ENCODE measurements at places on chromosomes 7 and 10.

GRCh38 chr7:103140061-103140460 is 8.8 kb downstream of the NAPEPLD start:
- DNase-seq = no peak

DNA sequence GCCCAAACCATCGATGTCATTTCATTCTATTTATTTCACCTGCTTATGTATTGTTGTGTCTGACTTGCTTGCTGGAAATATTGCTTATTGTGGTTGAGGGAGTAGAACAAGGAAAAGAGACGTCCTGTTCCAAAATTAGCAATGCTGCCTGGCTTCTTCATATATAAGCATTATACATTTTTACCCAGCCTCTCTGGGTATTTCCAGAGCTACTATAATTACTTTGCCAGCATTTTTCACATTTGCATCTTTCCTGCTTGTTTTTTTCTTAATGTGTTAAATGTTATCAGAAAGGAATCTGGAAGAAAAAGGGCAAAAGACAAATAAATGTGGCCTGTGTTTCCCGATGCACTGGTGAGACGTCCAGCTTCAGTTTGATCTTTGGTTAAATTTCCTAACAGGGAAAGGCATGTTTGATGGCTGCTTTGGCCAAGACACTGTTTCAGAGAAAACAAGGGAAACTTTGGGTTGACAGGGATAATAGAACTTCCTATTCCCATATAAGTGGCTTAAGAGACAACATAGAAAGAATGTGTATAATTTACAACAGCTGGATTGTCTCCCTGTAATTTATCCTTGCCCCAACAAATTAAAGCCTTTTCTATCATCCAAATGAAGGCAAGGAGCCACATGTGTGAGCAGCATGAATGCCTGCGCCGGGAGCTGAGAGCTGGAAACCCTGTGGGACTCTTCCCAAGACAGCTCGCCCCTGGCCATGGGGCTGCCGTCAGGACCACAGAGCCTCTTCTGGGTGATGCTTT is 671.1 kb upstream of the CELF2 start:
- no peak for DNase-seq

DNA sequence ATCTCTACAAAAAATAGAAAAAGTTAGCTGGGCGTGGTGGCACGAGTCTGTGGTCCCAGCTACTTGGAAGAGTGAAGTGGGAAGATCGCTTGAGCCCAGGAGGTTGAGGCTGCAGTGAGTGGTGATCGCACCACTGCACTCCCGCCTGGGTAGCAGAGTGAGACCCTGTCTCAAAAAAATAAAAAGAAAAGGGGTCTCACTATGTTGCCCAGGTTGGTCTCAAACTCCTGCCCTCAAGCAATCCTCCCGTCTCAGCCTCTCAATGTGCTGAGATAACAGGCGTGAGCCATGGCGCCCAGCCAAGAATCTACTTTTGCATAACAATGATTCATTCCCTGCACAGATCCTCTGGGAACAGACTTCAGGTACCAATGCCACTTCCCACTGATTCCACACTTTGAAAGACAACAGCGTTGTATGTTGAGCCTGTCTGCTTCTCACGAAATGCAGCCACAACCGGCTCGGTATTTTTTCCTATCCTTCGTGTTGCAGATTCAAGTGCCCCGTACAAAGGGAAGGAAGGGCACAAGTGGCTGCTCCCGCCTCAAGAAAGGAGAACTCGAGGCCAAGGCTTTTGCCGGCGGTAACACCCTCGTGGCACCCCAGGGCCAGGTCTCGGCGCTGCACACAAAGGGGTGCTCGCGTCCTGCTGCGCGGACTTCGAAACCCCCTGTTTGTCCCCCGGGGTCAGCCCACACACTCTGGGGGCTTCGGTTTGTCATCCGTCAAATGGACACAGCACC is 745 bp downstream of the DAGLB start:
- peak; percentile 64 for DNase-seq

GRCh38 chr10:44344727-44345126 is 40.2 kb downstream of the CXCL12 start:
- DNase-seq = no peak

DNA sequence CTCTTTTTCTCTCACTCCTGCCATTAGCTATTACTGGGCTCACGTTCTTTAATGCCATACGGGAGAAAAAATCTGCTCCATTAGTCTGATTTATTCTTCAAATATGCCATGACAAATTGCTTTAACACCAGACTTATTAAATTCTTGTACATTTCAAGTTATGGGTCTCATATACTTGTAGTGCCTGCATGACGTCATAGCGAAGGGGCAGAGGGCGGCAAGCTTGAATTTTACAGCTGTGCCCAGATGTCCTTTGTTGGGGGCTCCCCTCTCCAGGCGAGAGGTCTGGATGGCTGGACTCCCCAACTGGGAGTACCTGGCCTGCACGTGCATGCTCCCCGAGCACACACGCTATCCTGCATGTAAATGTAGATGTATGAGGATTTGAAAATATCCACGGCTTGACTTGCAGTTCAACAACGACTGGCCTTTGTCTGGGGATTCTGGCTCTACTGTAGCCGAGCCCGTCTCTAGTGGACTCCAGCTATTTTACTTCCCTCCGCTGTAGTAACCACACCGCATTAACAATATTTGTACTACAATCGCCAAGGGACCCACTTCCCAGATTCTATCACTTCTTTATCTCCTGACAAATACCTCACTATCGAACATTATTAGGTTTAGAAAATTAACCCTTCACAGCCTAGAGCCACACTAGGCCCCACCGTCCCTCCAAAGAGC is 79.5 kb downstream of the EBF3 start:
- DNase-seq = no peak

DNA sequence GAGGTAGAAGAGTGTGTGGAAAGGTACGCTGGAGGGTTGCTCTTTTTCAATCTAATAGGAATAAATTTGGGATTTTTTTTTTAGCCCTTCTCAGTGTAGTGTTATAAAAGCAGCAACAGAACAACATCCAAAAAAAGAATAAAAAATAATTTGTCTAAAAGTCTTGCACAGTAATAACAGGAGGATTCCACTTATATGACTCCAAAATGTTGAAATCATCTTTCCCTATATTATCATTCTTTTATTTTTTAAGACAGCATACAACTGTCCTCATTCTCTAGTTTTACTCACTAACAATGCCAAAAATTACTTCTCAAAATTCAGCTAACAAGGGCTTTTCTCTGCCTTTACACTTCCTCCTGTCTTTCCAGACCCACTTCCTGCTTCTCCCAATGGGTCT is 27.8 kb downstream of the IL2RA start:
- DNase-seq = no peak

DNA sequence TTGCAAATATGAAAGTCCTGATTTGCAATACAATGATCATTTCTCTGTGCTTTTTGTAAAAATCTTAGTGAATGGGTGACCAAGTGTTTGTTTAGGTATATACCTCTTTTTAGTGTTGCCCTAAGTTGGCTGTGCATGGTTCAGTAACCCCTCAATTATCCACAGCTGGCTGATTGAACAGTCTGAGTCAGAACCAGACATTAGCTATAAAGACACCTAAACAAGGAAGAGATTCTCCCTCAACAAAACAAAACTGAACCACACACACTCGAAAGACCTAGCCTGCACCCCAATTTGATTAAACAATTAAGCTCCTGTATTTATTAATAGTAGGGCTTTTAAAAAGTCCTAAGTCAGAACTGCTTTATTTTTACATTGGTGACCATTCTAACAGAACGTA is 2.8 kb downstream of the RSBN1L start:
- no peak for DNase-seq

DNA sequence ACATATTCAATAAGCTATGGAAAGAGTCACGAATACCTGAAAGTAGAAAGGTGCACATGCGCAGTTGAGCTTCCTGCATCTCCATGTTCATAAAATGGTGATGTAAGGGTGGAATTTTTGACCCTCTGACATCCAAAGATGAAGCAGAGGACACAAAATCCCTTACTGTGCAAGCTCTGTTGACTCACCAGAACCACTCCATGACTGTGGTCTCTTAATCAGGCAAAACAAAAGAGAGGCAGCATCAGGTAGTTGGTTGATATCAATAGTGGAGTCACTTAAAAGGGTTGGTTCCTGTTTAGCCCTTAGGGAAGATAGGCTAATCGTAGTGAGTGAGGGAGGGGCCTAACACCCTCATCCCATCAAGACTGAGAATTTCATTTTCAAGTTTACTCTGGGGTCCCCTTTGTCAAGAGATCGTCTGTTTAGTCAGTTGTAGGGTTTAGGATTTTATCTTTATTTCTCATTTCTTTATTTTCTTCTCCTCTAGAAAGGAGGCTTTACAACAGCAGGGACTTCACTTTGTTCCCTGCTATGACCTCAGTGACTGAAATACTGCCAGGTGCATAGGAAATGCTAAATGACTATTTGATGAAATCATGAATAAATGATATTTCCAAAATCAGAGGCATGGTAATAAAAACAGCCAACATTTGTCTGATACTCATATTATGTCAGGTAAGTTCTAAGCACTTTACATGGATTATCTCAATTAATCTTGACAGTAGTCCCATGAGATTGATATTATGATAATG is 98.1 kb downstream of the CD36 start:
- DNase-seq = no peak

DNA sequence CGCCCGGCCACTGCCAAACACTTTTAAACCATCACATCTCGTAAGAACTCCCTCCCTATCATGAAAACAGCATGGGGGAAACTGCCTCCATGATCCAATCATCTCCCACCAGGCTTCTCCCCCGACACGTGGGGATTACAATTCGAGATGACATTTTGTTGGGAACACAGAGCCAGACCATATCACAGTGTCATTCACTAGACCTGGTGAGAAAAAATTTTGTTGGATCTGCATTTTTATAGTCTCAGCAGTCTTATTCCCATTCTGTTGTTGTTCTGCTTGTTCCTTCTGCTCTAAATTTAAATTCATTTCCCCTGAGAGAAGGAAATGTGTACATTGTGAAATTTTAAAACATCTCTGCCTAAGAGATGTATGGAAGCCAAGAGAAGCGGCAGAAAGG is 4.8 kb upstream of the MKLN1 start:
- DNase-seq = no peak

GRCh38 chr7:16556359-16556758 is 29.7 kb downstream of the LRRC72 start:
- no peak for DNase-seq

DNA sequence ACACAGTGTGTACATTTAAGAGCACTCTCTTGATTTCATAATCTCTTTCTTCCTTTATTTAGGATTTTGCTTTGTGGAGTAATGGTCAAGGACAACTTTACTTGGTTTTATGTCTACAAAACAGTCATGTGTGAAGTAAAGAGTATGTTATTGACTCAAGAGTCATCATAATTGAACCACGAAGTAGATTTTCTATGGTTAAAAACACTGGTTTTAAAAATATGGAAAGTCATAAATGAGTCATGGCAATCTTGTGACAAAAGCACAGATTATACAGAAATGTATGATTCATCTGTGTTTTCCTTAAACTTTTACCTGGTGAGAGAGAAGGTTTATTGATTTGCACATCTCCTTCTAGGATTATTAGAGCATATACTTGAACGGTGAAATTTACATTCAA is 969.7 kb downstream of the GATA3 start:
- no peak for DNase-seq

DNA sequence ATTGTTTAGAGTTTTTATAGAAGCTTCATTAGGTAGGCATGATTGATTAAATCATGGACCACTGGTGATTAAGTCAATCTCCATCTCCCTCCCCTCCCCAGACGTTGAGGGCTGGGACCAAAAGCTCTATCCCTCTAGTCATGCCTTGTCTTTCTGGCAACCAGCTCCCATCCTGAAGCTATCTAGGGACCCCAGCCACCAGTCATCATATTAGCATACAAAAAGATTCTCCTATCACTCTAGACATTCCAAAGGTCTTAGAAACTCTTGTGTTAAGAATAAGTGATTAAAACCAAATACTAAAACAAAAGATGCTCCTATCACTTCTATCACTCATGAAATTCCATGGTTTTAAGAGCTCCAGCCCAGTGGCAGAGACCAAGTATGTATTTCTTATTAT is 178.2 kb downstream of the RAPGEF5 start:
- no peak for DNase-seq

GRCh38 chr7:44291733-44292419 is 33.5 kb downstream of the CAMK2B start:
- peak; percentile 4 for DNase-seq

GRCh38 chr7:115356139-115356746 is 434.3 kb downstream of the MDFIC start:
- no peak for DNase-seq

- no peak for DNase-seq
Observed at GRCh38 chr7:12646139-12646538, 41.3 kb upstream of the ARL4A start.

GRCh38 chr10:11035301-11035991 is 17.8 kb downstream of the CELF2 start:
- DNase-seq = no peak

GRCh38 chr7:104978460-104978859 is 35.5 kb upstream of the KMT2E start:
- no peak for DNase-seq

GRCh38 chr7:29343399-29343798 is 148.8 kb downstream of the CHN2 start:
- no peak for DNase-seq

DNA sequence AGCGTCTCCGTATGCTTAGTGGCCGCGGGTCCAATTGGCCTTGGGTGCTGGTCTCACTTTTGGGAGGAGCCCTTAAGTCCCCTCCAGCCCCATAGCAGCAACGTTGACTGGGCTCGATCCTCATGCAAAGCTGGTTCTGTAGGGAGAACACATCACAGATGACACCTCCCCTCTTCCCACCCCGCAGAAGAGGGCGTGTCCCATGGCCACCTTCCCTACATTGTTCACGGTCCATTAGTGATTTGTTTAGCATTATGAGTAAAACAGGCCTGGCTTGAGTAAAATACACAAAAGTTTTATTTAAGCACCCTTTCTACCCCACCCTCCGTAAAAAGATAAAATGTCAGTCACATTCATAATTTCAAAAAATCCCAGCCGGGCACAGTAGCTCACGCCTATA is 89.1 kb upstream of the SH2B2 start:
- DNase-seq = no peak

- DNase-seq = no peak
Observed at GRCh38 chr7:136869001-136869961, 829 bp downstream of the CHRM2 start.

DNA sequence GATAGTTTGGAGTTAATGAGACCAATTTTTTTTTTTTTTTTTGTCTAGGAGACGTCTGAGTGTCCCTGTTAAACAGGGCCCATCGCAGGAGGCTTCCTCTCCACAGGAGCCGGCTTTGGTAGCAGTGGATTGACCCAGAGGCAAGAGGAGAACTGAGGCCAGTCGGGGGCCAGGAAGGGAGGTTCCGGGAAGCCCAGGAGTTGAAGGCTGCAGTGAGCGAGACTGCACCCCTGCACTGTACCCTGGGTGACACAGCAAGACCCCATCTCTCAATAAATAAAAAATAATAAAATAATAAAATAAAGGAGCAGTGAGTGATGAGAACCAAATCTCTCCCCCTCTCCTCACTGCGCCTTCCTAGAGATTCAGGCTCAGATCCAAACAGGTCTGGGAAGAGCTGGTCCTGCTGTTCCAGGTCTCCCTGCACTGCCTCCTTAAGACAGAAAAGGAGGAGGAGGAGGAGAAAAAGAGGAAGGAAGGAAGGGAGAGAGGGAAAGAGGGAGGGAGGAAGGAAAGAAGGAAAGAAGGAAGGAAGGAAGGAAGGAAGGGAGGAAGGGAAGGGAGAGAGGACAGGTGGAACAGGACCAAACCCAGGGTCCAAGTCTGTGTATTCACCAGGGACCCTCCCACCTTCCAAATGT is 3.5 kb downstream of the MNX1 start:
- no peak for DNase-seq

All from activated T-cell treated with anti-CD3 and anti-CD28 coated beads, Interleukin-2, amount 50 U/mL, for 48 hours (primary cell).